ENCODE measurements at places on chromosomes 2 and 18. TPM values are rescaled to one million over a fixed set of nuclear protein-coding genes. Genes with fewer than 3 reads are reported as not detected.

- DNase-seq: no peak
- peaks cover 3% of the 10 kb centered on the region for H3K36me3 ChIP-seq
- no peak overlapping the region for H3K27ac ChIP-seq
- H3K4me1 ChIP-seq: peaks cover 3% of the 10 kb centered on the region
Measured at GRCh38 chr2:11121099-11121822, 34.0 kb upstream of the SLC66A3 start.

DNA sequence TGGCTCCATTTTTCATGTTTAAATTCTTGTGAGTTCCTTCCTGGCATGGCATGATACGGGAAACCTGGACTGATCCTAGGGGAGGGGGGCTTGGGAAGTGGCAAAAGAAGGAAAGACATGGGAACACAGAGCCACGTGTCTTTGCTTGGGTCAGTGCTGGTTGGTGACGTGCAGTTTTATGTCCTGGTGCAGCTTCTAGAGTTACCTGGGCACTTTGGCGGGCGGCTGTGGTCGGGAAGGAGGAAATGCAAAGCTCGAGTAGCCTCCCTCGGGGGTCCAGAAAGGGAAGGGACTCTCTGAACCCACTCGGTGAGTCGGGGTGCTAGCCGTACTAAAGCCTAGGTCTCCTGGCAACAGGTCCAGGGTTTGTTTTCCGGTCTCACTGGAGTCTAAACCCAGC lies 94.6 kb downstream of the APOB start:
- peaks cover 2% of the 10 kb centered on the region for H3K4me1 ChIP-seq
- no peak overlapping the region for H3K4me3 ChIP-seq
- DNase-seq: no peak
- peaks cover 2% of the 10 kb centered on the region for H3K27me3 ChIP-seq
- no peaks in the 10 kb centered on the region for H3K36me3 ChIP-seq

Gene NR4A2
- 2.2 TPM for total RNA-seq

DNA sequence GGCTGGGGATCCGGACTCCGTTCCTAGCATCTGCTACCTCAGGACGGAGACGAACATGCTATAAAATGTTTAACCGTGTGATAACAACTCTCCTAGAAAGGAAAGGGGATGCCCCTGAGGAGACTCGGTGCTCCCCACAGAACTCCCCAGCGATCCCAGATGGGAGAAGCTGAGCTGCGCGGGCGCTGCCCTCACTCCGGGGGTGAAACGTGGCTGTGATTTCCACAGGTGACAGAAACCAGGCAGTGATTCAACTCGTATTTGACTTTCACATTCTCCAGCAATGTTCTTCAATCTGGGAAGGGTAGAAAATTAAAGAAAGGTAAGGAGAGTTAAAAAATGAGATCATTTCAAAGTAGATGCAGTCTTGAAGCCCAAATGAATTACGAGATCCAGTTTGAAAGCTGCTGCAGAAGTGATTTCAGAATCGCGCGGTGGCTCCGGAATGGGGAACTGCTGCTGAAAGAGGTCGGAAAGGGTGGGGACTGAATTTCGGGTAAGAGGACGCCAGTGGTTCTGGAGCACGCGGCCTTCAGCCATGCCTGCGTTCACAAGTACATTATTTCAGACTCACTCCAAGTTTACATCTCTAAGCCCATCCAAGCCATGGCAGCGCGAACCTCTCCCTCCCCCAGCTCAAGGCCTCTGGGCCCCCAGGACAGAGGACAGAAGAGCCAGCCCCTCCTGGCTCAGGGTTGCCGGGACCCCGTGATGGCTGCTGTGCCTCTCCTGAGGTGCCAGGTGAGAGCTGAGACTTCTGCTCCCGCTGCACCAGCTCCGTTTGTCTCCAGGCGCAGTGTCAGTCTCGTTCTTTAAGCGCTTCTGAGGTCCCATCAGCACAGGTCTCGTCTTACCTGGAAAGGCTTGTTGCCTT lies 39.5 kb downstream of the ADNP2 start:
- peak overlapping the region; percentile 85 for H3K4me3 ChIP-seq
- H3K27ac ChIP-seq: peak overlapping the region; percentile 33
- peaks cover 12% of the 10 kb centered on the region for H3K4me1 ChIP-seq
- DNase-seq: no peak

DNA sequence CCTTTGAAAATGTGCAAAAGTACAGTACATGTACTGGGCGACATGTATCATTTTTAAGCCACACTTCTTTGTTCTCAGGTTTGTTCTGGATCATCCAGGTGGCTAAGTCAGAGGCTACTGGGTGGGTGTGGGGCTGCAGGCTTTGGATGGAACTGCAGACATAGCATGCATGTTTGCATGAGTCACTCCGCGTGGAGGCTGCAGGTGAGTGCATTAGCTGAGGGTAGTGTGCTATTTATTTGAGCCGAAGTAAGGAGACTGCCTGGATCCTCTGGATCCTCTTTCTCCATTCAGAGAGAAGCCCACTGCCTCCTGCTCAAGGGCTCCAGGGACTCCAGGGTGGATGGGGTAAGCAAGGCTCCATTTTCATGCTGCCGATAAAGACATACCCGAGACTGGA lies 9.4 kb upstream of the NEURL3 start:
- no peaks in the 10 kb centered on the region for H3K4me1 ChIP-seq
- no peak for DNase-seq
- H3K4me3 ChIP-seq: no peak overlapping the region
- no peak overlapping the region for H3K27ac ChIP-seq
- H3K27me3 ChIP-seq: peaks cover 1% of the 10 kb centered on the region
- no peaks in the 10 kb centered on the region for H3K36me3 ChIP-seq

Gene CD8A
- 0.59 TPM for total RNA-seq

Gene SPATA3
- not detected for total RNA-seq

DNA sequence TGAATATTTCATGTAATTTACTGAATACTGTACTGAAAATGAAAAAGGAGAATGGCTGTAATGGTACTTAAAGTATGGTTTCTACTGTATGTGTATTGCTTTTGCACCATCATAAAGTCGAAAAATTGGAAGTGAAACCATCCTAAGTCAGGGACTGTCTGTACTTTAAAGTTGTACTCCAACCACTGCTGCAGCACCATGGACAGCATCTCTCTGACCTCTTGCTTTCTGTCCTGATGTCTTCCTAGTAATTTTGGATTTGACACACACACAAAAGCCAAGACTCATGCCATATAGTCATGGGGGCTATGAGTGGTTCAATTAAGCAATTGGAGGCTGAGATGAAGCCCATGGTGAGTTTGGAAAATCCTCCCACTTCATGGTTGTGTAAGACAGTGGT lies 256.3 kb upstream of the PKDCC start:
- H3K27ac ChIP-seq: no peak overlapping the region
- no peaks in the 10 kb centered on the region for H3K4me1 ChIP-seq
- peaks cover 3% of the 10 kb centered on the region for H3K27me3 ChIP-seq
- H3K4me3 ChIP-seq: no peak overlapping the region
- DNase-seq: no peak

GRCh38 chr2:151845884-151846283 lies 17.7 kb upstream of the ARL5A start:
- H3K4me3 ChIP-seq: no peak overlapping the region
- DNase-seq: no peak
- H3K36me3 ChIP-seq: no peaks in the 10 kb centered on the region
- no peaks in the 10 kb centered on the region for H3K27me3 ChIP-seq
- no peak overlapping the region for H3K27ac ChIP-seq
